ENCODE measurements at places on chromosomes 1 and 21.

- no peak for DNase-seq
These were observed 101.2 kb downstream of the NFIA start for GRCh38 chr1:61183471-61184039.

DNA sequence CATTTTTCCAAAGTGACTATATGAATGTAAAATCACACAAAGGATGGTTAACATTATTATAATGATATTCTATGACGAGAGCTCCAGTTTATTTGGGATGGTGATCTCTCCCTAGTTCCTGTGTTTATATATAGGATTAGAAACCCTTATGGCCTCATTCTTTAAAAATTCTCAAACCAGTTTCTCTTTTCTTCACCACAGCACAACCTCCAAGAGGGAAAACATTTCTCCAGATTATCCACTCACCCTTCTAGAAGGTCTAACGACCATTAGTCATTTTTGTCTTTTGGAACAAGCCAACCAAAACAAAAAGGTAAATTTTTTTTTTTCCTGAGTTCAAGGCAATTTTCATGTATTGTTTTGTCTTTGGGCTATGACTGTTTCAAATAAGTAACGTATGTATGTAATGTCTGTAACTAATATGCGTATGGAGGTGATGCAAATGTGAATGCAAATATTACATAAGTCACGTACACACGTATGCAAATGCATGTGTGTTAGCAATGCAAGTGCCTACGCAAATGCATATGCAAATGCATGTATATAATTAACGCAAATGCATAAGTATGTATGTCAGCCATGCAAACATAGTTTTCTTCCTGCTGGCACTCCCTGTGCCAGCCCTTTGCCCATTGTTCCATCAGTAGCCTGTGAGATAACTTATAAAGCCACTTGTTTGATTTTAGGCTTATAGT, 72.5 kb upstream of the MORC3 start:
- DNase-seq: no peak

- no peak for DNase-seq
These were observed 40.3 kb upstream of the RUNX3 start for GRCh38 chr1:24970399-24970753.

GRCh38 chr1:91591175-91591974, 90.7 kb downstream of the CDC7 start:
- DNase-seq: peak; percentile 42

GRCh38 chr21:15809818-15810217, 80.0 kb downstream of the USP25 start:
- DNase-seq: no peak

GRCh38 chr1:208065862-208066261, 154.9 kb upstream of the CD34 start:
- DNase-seq: no peak

DNA sequence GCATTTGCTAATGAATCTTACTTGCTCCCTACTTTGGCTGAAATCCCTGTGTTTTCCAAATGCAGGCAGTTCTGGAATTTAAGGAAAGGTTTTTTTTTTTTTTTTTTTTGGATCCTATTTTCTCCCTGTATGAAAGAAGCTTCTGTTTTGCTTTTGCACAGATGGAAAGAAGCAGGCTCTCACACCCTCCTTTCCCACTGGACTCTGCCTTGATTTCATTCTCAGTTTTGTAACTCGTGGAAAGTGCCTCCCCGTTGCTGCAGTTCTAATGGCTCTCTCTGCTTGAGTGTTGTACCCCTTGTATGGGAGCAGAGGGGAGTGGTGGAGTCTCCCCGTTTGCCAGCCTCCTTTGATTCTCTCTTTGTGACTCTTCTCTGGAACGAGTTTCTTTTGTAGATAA, 291.9 kb downstream of the CAMTA1 start:
- no peak for DNase-seq

GRCh38 chr1:219566951-219567947, 45.7 kb downstream of the ZC3H11B start:
- peak; percentile 34 for DNase-seq

Measured in activated CD4-positive, alpha-beta T cell treated with anti-CD3 and anti-CD28 coated beads, Interleukin-2, Interleukin-6, amounts not matched to agents 100 ng/mL and 50 ng/mL, durations not matched to agents 16 hours and 8 hours (primary cell).